ENCODE measurements at places on chromosomes 2 and 18. TPM values are rescaled to one million over a fixed set of nuclear protein-coding genes. Genes with fewer than 3 reads are reported as not detected.

The ASPRV1 gene
- total RNA-seq, result 0.77 TPM

- DNase-seq, result no peak
- H3K36me3 ChIP-seq, result no peaks in the 10 kb centered on the region
- no peaks in the 10 kb centered on the region for H3K4me1 ChIP-seq
- no peaks in the 10 kb centered on the region for H3K27me3 ChIP-seq
- H3K4me3 ChIP-seq, result no peak overlapping the region
These were observed 168.6 kb downstream of the PTPRM start for GRCh38 chr18:7735626-7736175.

GRCh38 chr18:13688191-13689136 lies 37.9 kb downstream of the FAM210A start:
- no peak overlapping the region for H3K4me3 ChIP-seq
- H3K4me1 ChIP-seq, result no peaks in the 10 kb centered on the region
- H3K27me3 ChIP-seq, result no peaks in the 10 kb centered on the region
- H3K36me3 ChIP-seq, result no peaks in the 10 kb centered on the region
- DNase-seq, result no peak
- no peak overlapping the region for H3K27ac ChIP-seq

DNA sequence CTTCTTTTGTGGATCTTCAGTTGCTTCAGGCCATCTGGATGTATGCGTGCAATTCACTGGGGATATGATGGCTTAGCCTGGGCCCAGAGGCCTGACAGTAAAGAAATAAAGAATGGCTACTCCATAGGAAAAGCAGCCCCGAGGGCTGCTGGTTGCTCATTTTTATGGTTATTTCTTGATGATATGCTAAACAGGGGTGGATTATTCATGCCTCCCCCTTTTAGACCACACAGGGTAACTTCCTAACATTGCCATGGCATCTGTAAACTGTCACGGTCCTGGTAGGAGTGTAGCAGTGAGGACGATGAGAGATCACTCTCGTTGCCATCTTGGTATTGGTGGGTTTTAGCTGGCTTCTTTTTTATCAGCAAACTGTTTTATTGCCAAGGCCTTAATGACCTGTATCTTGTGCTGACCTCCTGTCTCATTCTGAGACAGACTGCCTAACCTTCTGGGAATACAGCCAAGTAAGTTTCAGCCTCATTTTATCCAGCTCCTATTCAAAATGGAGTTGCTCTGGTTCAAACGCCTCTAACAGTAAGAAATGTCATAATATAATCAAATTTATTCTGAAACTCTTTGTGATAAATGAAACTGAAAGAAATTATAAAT lies 60.5 kb downstream of the DSEL start:
- no peak overlapping the region for H3K27ac ChIP-seq
- H3K36me3 ChIP-seq, result no peaks in the 10 kb centered on the region
- DNase-seq, result no peak
- peaks cover 8% of the 10 kb centered on the region for H3K4me1 ChIP-seq
- H3K27me3 ChIP-seq, result no peaks in the 10 kb centered on the region
- no peak overlapping the region for H3K4me3 ChIP-seq

- H3K27ac ChIP-seq, result no peak overlapping the region
- no peaks in the 10 kb centered on the region for H3K27me3 ChIP-seq
- H3K36me3 ChIP-seq, result peaks cover 25% of the 10 kb centered on the region
- DNase-seq, result no peak
- H3K4me1 ChIP-seq, result peaks cover 42% of the 10 kb centered on the region
These were observed 7.4 kb downstream of the TMEM127 start for GRCh38 chr2:96258166-96259022.

- DNase-seq, result no peak
- H3K36me3 ChIP-seq, result no peaks in the 10 kb centered on the region
- H3K4me1 ChIP-seq, result peaks cover 12% of the 10 kb centered on the region
- no peaks in the 10 kb centered on the region for H3K27me3 ChIP-seq
These were observed 833 bp downstream of the EPB41L5 start for GRCh38 chr2:120013597-120014223.

DNA sequence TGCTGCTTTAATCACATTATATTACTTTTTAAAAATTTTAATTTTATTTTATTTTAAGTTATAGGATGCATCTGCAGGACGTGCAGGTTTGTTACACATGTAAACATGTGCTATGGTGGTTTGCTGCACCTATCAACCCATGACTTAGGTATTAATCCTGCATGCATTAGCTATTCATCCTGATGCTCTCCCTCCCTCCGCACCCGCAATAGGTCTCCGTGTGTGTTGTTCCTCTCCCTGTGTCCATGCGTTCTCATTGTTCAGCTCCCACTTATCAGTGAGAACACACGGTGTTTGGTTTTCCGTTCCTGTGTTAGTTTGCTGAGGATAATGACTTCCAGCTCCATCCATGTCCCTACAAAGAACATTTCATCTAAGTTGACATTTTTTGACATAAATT lies 283.2 kb downstream of the CYRIA start:
- no peak overlapping the region for H3K4me3 ChIP-seq
- H3K4me1 ChIP-seq, result no peaks in the 10 kb centered on the region
- no peaks in the 10 kb centered on the region for H3K27me3 ChIP-seq
- H3K36me3 ChIP-seq, result no peaks in the 10 kb centered on the region
- H3K27ac ChIP-seq, result no peak overlapping the region
- no peak for DNase-seq

GRCh38 chr18:8045884-8046281 lies 478.8 kb downstream of the PTPRM start:
- no peak overlapping the region for H3K27ac ChIP-seq
- H3K4me3 ChIP-seq, result no peak overlapping the region
- DNase-seq, result no peak

DNA sequence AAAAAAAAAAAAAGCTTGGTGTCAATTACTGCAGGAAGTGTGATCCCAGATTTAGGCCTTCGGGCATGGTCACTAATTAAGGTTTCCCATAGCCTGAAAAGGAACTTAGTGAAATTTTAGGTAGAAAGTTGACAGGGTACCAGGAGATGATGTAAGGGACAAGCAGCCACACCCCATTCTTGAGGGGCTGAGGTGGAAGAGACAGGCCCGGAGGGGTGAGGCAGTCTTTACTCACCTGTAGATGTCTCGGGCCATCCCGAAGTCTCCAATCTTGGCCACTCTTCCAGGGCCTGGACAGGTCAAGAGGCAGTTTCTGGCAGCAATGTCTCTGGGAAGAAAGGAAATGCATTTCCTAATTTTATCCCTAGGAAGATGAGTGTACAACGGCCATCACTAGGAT lies 94.3 kb downstream of the CLIP4 start:
- H3K36me3 ChIP-seq, result no peaks in the 10 kb centered on the region
- H3K27ac ChIP-seq, result no peak overlapping the region
- DNase-seq, result no peak
- no peaks in the 10 kb centered on the region for H3K27me3 ChIP-seq
- no peaks in the 10 kb centered on the region for H3K4me1 ChIP-seq
